Hepatocyte (in vitro differentiated cells): ENCODE measurements at places on chromosomes 7 and 10.

- peak; percentile 23 for DNase-seq
Observed at GRCh38 chr10:30127120-30127541, 67.7 kb upstream of the JCAD start.

DNA sequence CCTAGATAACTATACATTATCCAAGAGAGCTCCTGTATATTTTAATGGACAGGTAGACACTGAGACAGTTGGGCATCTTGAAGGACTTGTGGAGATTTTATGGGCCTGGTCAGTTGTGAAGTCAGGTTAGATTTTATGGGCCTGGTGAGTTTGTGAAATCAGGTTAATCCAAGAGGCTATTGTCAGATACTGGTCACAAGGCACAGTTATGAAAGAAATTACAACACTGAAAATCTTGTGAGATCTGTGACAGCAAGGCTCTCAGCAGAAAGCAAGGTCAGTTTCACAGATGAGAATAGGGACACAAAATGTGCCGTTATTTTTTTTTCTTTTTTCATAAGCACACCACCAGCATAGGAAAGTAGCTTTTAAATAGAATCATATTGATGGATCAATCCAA is 167.6 kb downstream of the VTI1A start:
- DNase-seq: no peak

- no peak for DNase-seq
Observed at GRCh38 chr10:44242091-44242490, 142.8 kb downstream of the CXCL12 start.

GRCh38 chr10:29757551-29758297 is 123.0 kb upstream of the SVIL start:
- peak; percentile 72 for DNase-seq

DNA sequence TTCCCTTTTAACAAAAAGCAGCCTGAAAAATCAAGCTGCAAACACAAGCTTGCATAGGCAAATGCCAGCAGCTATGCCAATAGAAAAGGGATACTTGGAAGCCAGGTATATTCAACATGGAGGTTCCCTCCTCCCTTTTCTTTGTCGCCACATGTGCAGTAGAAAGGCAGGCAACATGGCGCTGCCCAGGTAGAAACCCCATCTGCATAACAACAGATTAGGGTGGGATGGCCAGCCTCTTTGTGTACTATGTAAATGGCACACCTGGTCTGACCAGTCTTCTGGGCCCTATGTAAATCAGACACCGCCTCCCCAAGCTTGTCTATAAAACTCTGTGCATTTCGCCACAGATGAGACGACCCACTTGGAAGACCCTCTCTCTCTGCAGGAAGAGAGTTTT is 58.1 kb downstream of the CCDC3 start:
- DNase-seq: no peak

DNA sequence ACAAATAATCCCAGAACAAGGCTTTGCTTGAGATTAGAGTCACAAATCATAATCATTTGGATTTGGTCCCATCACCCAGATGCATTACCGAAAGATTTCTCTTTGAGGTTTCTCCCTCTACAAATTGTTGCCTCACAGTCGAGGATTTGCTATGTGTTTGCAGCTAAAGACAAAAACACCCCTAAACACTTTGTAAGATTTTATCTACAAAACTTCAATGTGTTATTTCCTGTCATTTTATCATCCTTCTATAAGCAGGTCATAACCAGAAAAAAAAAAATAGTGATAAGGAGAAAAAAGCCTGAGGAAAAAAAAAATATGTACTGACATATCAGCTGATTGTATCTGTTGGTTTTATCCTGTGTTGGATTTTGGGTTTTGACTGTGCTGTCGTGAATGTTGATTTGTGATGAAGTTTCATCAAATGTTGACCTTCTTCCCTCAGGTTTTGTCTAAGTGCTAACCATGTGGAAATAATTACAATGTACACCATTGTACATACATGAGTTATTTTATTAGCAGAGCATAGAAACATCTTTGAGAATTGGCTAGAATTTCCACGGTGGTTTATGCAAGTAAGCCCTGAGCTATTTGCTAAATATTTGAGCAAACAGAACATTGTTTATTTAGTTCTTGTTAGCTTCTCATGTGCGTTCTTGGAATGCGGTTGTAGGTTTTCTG is 274.4 kb downstream of the NEBL start:
- peak; percentile 23 for DNase-seq

GRCh38 chr10:61836888-61837754 is 64.4 kb upstream of the ARID5B start:
- DNase-seq: peak; percentile 51

- no peak for DNase-seq
Observed at GRCh38 chr7:35463176-35463700, 209.3 kb upstream of the TBX20 start.

DNA sequence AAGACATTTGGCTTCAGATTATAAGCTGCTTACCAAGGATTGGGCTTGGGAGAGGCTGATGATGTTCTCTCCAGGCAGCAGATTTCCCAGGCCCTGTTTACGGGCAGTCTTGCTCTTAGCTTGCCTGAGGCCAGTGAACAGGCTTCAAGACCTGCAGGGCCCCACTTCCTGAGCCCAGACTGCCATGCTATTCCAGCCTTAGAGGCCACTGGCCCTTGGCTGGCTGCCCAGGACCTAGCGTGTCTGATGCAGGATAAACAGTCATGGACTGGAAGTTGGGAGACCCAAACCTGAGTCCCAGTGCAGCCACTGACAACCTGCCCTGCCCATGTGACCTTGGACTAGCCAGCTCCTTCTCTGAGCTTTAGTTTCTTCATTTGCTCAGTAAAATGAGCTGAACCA is 2.9 kb downstream of the PRXL2A start:
- peak; percentile 60 for DNase-seq

DNA sequence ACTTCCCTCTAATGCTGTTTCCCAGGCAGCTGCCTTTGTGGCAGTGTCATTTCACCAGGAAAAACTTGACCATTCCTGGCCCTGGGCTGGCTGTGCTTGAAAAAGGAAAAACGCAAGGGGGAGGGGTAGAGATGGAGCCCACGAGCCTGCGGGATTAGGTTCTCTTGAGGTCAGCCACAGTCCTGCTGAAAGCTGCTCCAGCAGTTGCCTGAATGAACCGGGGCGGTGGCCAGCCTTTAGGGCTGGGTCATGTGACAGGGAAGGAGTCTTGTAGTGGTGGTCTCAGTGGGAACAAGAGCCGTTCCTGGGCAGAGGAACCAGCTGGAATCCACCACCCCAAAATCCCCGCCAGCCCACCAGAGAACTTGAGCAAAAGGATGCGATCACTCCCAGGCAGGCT is 51.2 kb upstream of the LRRC4 start:
- DNase-seq: no peak

GRCh38 chr10:127989481-127990012 is 82.6 kb downstream of the PTPRE start:
- no peak for DNase-seq
